ENCODE measurements at places on chromosomes 12 and 14.

- no peak for DNase-seq
These were observed at the start of gene PLD4 for GRCh38 chr14:104924421-104925213. Gene PLD4 (plus strand): TSS chr14:104924879. CDS start chr14:104927141, 2,262 bp downstream.

DNA sequence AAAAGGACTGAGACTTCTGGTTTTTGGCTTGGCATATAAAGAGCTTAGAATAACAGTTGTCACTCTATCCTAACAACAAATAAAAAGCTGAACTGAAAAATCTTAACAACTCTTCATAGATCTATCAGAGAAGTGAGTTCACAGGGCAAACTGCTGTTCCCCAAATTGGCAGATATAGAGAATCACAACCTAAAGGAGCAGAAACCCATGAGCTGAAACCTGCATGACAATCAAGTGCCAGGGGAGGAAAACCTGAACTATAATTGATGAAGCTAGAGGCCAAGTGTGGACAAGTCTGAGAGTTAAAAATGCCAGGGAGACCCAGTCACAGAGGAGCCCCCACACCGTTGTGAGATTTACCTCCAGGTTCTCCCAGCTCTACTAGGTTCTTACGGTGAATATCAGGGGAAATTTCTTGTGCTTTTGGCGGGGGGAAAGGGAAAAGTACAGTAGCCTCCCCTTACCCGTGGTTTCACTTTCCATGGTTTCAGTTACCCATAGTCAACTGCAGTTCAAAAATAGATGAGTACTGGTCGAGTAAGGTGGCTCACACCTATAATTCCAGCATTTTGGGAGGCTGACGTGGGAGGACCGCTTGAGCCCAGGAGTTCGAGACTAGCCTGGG is 53.9 kb downstream of the ATF7 start:
- DNase-seq = no peak

GRCh38 chr12:106297681-106298080 is 4.9 kb upstream of the TCP11L2 start:
- no peak for DNase-seq

- DNase-seq = peak; percentile 21
These were observed 236.1 kb upstream of the PLEKHG7 start for GRCh38 chr12:92466391-92467305.

DNA sequence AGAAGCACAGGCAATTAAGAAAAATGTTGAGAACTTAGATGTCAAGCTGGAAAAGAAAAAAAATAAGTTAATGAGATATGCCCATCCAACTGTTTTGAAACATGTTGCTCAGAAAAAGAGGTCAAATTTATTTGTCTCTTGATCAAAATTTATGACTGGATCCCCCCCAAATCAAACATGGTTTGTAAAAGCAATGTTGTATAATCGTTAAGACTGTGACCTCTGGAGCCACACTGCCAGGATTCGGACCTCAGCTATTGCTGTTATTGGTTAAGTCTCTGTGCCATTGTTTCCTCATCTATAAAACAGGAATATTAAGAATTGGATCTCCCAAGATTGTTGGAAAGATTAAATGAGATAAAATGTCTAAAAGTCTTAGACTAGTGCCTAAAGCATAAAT is 51.9 kb upstream of the LRRK2 start:
- DNase-seq = no peak

DNA sequence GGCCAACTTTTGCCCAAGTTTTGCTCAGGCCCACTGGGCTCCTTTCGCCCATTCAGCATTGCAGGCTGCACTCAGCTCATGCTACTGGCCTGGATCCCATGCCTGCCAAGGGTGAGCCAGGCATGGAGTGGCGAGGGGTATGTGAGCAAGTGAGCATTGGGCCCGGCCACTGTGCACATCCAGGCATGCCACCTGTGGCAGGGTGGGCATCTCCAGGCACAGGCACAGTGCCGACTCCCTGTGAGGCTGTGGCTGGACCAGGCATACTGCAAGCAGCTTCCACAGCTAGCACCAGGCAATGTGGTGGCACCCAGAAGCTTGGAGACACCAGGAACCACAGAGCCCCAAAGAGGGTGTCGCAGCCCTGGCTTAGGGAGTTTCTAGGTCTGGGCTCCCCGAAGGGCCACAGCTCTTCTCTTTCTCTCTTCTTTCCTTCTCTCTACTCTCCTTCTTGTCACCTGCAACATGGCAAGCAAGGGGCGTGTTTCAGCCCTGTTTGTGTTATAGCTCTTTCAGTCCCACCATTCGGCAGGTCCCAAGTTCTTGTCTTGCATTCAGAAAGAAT is 15.6 kb downstream of the FAM186A start:
- DNase-seq = no peak

- DNase-seq = no peak
These were observed 112.9 kb downstream of the C12orf42 start for GRCh38 chr12:103382736-103383346.

GRCh38 chr12:86249851-86250250 is 6.3 kb downstream of the MGAT4C start:
- peak; percentile 54 for DNase-seq

DNA sequence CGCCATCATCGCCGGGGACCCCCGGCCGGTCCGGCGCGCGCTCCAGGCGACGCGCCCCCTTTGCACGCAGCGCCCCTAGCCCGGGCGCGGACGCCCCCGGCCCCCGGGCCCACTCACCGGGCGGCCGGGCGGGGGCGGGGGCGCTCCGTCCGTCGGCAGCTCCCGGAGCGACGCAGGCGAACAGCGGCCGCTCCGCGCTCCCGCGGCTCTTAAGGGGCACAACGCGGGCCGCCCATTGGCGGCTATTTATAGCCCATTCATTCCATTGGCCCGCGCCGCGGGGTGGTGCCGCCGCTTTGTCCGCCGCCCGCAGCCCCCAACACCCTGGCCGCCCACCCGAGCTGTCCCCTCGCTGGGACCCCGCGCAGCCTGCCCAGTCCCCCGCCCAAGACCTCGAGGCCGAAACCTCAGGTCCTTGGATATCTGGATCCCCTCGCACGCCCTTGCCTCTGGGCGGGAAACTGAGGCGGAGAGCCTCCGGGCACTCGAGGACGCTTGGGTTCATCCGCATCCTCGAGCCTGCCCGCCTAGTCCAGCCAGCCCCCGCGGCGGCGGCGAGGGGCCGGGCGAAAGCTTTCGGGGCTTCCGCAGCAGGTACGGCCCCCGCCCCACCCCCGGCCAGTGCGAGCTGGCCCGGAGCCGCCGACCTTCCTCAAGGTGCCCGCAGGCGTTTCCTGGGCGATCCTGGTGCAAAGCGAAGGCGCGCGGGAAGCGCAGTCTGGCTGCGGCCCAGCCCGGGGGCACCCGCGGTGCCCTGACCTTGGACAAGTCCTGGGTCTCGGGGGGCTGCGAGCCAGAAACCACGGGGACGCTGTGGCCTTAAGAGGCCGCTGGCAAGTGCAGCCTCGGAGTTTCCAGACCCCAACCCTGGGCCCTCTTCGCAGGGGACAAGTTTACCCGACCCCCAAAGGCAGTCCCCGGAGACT is at the start of gene CKB:
Gene CKB (minus strand): TSS at position 182 of the 926 bp plus-strand sequence. CDS start 337 bp downstream, outside the sequence.
- peak; percentile 42 for DNase-seq

DNA sequence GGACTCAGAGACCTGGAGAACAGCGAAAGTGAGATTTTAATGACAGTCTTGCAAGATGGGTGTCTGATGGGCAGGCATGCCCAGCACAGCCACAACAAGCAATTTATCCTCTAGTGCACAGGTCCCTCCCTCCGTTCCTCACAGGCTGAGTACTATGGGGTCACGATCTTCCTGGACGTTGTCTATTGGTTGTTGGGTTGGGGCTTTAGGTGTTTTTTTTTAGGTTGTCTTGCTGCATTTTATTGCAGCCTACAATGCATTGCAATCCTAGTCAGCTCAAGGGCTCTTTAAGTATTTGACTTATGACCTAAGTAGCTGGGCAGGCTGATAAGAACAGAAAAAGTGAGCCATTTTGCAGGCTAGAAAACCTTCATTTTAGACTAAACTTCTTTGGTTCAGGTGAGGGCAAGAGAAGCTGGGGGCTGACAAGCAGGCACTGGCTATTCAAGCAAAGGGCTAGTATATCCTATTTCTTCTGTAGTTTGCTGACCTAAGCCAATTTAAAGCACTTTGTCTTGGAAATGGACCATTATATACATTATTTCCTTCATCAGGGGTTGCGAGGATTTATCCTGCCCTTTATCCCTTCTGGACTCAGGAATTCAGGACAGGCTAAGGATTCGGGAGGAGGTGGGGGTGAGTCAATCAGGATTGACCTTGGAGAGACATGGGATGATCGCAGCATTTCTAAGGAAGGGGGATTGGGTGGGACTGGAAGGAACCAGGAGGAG is 6.0 kb downstream of the KRT7 start:
- peak; percentile 44 for DNase-seq

DNA sequence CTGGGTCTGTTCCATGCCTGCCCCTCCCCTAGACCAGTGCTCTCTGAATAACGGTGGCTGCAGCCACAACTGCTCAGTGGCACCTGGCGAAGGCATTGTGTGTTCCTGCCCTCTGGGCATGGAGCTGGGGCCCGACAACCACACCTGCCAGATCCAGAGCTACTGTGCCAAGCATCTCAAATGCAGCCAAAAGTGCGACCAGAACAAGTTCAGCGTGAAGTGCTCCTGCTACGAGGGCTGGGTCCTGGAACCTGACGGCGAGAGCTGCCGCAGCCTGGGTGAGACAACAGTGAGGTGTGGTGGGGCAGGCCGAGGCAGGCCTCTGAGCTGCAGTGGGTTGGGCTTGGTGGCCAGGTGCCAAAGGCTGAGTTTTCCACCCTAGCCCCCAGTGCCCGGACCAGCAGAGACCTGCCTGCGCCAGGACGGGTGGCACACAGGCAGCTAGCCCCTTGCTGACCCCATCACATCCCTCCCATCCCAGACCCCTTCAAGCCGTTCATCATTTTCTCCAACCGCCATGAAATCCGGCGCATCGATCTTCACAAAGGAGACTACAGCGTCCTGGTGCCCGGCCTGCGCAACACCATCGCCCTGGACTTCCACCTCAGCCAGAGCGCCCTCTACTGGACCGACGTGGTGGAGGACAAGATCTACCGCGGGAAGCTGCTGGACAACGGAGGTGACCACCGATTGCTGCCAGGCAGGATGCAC is 28.2 kb upstream of the LRP1-AS start:
- DNase-seq = peak; percentile 63

DNA sequence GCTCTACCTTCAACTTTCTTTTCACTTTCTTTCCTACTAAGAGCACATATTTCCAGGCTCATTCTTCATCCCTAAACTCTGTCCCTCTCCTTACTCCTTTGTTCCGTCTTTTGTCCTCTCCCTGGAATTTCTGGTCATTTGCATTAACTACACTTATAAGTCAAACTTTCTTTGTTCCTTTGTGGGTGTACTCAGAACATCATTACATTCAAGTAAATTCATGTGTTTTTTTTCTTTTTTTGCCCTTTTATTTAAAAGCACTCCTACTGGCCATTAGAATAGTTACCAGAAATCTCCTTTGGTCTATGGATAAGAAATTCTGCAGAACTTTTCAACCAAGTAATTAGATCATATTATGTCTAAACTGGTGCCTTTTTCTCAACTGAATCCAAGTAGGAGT is 802.6 kb downstream of the DIO2 start:
- DNase-seq = no peak

DNA sequence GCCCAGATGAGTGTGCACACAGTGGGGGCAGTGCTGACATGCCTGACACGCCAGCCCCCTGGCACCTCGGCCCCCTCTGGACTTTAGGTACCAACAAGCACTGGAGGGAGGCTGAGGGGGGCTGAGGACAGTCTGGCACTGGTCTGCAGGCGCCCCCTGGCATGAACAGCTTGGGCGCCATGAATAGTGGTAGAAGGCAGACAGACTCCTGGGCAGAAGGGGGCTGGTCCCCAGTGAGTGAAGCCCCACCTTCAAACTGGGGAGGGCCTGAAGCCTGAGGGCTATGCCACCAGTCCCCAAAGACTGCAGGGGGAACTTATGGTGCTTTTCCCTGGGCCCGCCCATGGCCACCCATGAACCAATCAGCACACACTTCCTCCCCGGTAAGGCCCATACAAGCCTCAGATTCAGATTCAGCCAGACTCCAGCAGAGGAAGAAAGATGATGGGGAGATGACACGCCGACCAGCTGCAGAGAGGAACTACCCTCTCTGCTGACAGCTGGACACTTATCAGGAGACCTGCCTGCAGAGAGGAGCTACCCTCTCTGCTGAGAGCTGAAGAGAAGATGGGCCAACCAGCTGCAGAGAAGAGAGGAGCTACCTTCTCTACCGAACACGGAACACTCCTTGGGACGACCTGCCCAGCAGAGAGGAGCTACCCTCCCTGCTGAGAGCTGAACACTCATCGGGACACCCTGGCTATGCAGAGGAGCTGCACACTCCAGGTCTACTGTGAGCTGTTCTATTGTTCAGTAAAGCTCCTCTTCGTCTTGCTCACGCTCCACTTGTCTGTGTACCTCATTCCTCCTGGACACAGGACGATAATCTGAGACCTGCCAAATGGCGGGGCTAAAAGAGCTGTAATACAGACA is 324.5 kb downstream of the PCNX1 start:
- DNase-seq = no peak

- no peak for DNase-seq
These were observed 1.5 kb downstream of the KRT73 start for GRCh38 chr12:52616680-52617402.

GRCh38 chr12:2456813-2457186 is 338.0 kb upstream of the FKBP4 start:
- DNase-seq = no peak

GRCh38 chr12:69161829-69162228 is 77.5 kb upstream of the CPSF6 start:
- peak; percentile 11 for DNase-seq

DNA sequence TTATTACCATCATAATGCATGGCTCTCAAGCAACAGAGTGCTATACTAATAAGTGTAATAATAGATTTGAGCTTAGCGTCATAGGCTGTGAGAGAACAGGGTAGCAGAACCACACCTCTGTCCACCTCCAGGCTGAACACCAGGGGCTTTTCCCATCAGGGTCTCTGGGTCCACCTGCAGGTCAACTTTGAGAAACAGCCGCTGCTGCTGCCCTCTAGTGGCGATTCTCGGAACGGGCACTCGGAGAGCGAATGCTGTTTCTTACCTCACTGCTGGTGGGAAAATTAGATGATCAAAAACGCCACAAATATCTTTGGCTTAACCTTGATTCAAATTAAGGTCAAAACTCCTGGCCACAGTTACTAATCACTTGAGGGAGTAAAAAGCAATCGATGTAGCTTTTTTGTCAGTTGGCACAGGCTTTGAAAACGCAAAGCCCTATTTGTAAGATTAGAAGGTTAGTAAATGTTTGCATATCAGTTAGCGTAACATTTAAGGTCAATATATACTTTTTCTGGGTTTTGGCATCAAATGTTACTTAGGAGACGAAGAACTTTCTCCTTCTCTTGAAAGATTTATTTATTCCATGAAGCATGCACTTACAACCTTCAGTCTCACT is 127.9 kb upstream of the TMEM132D start:
- no peak for DNase-seq

GRCh38 chr12:19967431-19967830 is 400.9 kb upstream of the PDE3A start:
- peak; percentile 100 for DNase-seq

DNA sequence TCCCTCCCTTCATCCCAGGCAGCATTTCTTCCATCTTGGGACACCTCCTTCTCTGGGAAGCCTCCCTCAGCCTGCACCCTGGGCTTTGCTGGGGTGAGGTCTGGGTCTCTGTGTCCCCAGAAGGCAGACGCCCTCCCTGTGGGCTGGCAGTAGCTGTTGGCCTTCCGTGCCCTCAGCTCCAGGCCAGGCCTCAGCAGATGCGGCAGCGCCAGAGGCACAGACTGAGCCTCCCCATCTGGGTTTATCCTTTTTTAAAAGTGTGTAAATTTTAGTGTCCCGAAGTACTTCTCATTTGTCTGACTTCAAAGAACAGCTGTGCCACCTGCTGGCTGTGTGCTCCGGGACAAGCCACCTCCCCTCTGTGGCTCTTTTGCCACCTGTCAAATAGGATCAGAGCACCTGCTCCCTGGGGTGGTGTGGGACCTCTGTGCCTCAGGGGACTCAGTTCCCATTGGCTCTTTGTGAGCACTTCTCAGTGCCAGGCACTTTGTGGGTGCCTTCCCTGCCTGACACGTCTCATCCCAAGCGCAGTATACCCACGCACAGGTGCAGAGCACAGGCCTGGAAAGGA is 11.1 kb downstream of the EXOC3L4 start:
- DNase-seq = no peak

All from amniotic epithelial cell (primary cell).